ENCODE measurements at places on chromosomes 3 and 15.
A peak's percentile ranks its signal among the peaks of the same experiment; 100 is the strongest.

GRCh38 chr3:37500518-37500917 is 326.1 kb upstream of the LRRFIP2 start:
- DNase-seq: no peak

DNA sequence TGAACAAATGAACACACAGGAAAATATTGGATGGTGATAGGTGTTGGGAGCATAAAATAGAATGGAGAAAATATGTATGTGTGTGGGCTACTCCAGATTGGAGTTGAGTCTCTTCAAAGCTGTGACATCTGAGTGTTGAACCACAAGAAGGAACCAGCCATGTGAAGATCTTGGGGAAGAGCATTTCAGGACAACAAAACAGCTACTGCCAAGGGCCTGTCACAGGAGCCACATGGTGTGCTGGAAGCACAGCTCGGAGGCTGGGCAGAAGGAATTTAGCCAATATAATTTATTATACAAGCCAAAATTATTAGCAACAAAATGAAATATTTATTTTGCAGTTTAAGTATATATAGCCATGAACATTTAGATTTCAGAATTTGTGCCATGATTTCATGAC is 108.3 kb upstream of the FGF7 start:
- no peak for DNase-seq

DNA sequence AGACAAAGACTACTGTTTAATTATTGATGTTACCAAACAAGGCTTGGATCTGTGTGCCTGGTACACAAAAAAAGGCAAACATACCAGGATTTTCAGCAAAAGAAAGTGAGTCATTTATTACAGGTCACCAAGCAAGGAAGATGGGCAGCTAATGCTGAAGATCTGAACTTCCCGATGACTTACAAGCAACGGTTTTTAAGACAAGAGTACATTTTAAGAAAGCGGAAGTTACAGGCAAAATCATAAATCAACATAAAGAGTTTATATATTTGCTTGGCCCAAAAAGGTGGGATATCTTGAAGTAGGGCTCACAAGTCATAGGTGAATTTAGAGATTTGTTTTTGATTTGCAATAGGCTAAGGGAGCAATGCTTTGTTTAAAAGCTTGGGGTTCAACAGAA is 125.4 kb upstream of the SPATA16 start:
- DNase-seq: no peak

DNA sequence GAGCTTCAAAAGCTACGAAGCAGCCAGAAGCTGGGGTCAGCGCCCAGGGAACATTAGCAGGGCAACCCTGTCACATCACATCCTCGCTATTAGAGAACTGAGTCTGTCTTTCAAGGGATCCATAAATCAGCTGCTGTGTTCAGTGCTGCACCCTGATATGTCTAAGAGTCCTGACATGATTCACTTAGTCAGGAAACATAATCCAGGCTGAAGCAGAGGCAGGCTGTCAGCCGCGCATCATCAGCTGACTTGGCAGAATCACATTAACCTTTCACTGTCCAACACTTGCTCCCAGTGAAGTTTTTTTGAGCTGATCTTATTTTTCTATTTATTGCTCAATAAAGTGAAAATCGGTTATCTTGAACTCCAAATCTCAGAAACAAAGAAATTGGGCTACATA is 23.5 kb downstream of the MYH15 start:
- no peak for DNase-seq

DNA sequence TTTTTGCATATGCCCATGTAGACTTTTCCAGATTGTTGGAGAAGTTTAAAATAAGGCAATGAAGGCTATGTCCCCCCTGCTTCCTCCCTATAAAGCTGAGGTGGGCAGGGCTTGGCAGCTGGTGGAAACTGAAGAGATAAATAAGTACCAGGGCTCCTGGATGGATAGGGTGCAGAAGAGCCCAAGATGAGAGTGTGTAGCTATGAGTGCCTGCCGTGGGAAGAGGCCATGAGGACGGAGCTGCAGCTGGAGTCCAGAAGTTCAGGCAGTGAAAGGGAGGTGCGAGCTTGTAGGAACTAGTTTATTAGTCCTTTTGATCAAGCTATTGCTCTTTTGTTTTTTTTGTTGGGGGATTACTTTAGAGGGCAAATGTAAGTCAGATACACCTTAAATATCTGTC is 52.4 kb downstream of the PHLDB2 start:
- no peak for DNase-seq

- peak; percentile 37 for DNase-seq
Measured at GRCh38 chr3:56923526-56924224, 121.9 kb upstream of the ARHGEF3 start.

DNA sequence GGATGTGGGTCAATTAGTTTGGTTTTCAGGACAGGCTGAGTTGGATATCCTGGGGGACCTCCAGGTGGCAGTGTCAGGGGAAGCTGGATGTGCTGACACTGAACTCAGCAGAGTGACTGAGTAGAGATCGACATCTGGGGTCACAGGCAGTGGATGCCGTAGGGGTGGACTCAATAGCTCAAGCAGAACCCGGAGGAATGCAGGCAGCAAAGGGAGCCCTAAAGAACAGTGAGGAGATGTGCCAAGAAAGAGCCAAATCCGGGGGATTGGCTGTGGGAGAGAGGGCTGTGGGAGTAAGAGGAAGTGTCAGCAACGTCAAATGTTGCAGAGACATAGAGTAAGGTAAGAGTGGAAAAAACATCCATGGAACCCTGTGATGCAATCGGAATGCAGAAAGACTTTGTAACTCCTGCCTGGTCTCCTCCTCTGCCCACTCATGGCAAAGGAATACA is 11.6 kb downstream of the CCR5AS start:
- peak; percentile 98 for DNase-seq

DNA sequence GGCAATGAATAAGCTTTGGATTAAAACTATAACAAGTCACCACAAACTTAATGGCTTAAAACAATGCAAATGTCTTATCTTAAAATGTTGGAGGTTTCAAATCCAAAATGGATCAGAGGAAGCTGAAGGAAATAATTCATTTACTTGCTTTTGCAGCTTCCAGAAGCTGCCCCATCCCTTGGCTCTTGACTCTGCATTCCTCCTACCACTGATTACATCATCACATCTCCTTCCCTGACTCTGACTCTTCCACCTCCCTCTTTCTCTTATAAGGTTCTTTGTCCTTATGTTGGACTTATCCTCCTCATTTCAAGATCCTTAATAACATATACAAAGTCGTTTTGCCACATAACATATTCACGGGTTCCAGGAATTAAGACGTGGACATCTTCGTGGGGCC is 982.8 kb upstream of the ROBO1 start:
- DNase-seq: no peak

DNA sequence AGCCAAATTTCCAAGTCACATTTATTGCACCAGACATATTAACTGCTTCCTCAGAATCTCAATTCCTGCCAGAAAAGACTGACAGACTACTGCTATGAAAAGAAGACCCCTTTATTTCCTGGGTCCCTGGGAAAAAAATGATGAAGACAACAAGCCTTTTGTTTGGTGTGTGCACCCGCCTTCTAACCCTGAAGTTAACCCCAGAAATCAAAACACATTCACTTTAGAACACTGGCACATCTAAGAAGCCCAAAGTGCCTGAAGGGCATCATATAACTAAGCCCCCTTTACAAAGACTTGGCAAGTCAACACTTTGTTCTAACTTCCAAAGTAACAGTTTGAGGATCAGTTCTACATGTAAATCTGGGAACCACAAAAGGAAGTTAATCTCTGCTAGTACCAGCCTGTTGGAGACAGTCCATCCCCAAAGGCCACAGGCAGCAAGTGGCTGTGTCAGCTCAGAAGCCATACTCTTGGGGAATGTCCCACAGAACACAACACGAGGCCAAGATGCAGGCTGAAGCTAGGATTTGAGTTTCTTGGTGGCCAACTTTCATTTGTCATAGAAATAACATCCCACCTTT is 16.3 kb upstream of the ATP1B3 start:
- no peak for DNase-seq

GRCh38 chr3:123084738-123085237 is 18.0 kb downstream of the PDIA5 start:
- no peak for DNase-seq

- DNase-seq: no peak
Measured at GRCh38 chr15:89099968-89100367, 11.7 kb downstream of the ABHD2 start.

DNA sequence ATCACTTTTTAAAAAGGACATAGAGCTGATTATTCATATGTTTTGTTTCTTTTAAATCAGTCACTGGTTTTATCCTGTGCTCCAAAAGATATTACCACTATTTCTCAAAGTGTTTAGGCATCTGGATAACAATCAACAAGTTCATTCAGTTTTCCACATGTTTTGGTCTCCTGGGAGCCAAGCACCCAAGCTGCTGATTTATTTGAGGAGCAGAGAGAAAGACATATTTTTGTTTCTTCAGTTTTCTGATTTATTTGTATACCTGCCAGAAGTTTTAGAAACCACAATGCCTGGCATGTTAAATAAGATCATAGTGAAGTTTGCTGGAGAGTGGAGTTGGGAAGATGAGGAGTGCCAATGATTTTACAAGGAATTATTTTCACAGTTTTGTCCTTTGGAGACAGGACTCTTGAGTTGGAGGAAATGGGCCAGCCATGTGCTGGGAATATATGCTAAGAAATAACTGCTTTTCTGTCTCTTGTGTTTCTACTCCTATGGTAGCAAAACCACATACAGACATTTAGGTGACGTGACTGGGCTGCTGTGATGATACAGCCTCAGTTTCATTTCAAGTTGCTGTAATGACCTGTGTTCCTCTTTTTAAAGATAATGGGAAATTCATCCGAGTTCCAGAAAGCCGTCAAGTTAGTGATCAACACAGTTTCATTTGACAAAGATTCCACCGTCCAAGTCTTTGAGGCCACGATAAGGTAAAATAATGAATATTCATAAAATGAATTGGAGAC is 11.7 kb downstream of the EDEM1 start:
- peak; percentile 95 for DNase-seq

DNA sequence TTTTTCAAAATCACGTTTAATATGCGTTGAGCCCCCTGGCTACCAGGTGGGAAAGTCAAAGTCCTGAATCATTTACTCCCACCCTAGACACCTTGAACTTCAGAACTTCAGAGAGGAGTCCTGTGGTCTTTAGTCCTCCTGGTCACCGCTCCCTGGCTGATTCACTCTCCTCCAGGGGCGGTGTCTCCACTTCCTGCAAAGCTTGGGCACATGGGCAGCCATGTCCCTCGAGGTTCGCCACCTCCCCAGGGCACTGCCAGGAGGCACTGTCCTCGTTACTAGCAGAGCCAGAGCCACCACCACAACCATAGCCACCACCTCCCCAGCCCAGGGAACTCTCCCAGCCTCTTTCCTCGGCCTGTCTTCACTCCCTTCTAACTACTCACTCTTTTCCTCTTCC is 31.0 kb downstream of the LOXL1 start:
- DNase-seq: no peak

- DNase-seq: no peak
Measured at GRCh38 chr3:130640027-130640426, 106.6 kb downstream of the PIK3R4 start.

- DNase-seq: peak; percentile 95
Measured at GRCh38 chr3:129822679-129823078, 70.8 kb downstream of the TMCC1 start.

GRCh38 chr3:73294537-73294936 is 233.1 kb downstream of the EBLN2 start:
- DNase-seq: no peak

GRCh38 chr3:122103821-122104514 is 48.8 kb downstream of the CD86 start:
- DNase-seq: peak; percentile 25

DNA sequence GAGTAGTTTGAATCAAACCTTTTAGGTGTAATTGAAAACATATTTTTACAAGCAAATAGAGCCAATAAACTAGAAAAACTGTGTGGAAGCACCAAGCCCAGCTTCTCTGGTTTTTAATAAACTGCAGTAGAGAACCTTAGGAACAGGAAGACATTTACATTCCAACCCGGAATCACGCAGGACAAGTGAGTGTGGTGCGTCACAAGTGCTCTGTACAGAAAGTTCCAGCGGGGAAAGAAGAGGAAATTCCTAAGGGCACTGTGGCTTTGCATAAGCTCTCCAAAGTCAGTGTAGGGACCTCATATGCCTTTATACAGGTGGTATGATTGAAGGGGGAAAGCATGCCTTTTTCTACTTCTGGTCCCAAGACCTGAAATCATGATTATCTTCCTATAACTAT is 21.6 kb downstream of the COL8A1 start:
- DNase-seq: no peak

- peak; percentile 51 for DNase-seq
Measured at GRCh38 chr3:171133337-171133736, 106.8 kb upstream of the SLC2A2 start.

DNA sequence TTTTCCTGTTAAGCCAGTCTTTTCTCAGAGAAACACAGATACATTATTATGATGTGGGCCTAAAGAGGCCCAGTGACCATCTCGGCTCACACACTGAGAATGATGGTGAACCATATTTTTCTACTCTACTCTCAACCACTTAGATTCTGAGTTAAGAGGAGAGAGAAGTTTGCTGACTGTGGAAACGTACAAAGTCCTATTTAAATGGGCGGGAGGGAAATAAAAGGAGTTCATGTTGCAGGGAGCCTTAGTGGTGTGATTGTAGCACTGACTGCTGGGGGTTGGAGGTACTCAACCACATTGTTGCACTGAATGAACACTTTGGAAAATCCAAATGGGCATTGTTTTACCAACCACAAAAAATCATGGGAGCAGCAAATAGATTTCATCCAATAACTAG is 51.0 kb downstream of the ATP8B4 start:
- no peak for DNase-seq

DNA sequence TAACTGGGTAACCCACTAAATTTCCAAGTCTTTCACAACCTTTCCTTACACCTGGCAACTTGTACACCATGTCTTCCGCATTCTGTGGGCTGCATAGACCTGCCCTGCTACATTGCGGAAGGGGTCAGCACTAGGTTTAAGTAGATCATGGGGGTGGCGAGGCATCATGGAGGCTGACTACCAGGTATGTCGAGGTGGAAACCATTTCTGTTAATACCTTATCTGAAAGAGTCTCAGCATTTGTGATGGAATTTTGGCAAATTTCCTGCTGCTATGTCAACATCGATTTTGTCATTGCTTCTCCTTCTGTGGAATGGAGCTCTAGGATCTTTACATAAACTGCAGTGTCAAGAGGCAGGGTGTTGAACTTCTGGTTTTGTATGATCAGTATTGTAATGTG is 187.2 kb downstream of the GHSR start:
- no peak for DNase-seq

Measured in inflammatory macrophage treated with lipopolysaccharide for 4 hours (primary cell).